CD8-positive, alpha-beta memory T cell (primary cell): ENCODE measurements at places on chromosomes 3 and 15.

DNA sequence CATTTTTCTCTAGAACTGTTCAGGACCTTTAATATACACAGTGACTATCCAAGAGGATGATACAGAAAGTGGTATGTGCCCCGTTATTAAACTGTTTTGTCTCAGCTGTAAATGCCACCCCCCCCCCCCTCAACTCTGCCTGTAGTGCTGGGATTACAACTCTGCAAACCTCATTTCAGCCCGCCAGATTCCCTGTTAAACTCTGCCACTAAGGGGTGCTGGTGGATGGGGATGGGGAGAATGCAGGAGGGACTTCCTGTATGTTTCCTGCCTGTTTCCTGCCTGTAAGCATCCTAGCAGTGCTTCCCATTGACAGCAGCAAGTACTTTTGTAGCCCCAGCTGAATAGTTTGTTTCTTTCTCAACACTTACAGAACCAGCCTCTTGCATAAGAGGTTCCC, 301.7 kb upstream of the RORA start:
- no peak for DNase-seq

DNA sequence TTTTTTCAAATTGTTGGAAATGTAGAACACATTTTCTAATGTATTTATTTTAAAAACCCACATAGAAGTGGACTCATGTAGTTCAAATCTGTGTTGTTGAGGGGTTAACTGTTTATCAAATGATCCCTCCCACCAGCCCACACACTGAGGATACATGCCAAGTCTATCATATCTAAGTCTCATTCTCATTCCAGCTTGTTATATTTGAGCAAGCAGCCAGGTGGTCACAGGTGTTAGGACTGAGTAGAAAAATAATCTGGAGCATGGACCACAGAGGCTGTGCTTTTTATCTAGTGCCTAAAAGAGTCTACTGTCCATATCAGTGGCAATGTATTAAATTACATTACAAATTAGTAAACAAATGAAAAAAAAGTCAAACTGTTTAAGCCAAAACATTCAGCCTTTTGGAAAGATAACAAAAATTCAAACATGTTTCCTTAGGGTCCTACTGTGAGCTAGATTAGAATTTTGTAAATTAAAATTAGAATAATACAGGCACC, 20.7 kb upstream of the SPESP1 start:
- no peak for DNase-seq

GRCh38 chr3:69772152-69772867, 33.0 kb downstream of the MITF start:
- DNase-seq: no peak

- no peak for DNase-seq
Measured at GRCh38 chr3:38986901-38987300, 64.8 kb downstream of the SCN11A start.

DNA sequence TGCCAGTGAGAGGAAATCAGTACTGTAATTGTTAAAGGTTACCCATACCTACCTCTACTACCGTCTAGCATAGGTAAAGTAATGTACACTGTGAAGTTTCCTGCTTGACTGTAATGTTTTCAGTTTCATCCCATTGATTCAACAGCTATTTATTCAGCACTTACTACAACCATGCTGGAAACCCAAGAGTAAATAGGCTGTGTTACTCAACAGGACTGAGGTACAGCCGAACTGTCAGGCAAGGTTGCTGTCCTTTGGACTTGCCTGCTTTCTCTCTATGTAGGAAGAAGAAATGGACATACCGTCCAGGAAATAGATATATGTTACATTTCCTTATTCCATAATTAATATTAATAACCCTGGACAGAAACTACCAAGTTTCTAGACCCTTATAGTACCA, 265.5 kb downstream of the NR2F2 start:
- DNase-seq: no peak

DNA sequence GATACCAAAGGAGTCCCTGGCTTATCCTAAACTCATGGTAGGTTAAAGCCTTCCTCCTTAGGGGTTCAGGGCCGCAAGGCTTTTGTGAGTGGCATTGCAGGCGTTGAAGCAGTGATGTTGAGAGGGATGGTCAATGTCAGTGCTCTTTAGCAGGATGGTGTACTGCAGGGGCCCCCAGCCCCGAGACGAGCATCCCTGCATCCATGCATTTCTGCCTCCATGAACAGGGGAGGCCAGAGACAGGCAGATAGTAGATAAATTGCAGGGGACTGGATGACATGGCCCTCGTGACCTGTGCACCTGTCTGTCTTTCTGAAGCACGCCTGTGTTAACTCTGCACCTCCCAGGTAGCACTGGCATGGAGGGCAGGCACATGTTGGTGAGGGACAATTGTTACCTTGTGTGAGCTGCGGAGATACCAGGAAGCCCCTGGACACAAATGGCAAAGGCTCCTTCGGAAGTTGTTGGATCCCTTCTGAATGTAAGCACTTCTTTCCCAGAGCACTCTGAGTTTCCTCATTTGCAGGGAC, 133.5 kb downstream of the SNRPN start:
- no peak for DNase-seq

- no peak for DNase-seq
Measured at GRCh38 chr3:15451216-15452113, 24.1 kb downstream of the EAF1 start.

GRCh38 chr3:111763968-111764367, 95.1 kb upstream of the PHLDB2 start:
- no peak for DNase-seq
